RKO (cell line): ENCODE measurements at places on chromosomes 16 and 17.

DNA sequence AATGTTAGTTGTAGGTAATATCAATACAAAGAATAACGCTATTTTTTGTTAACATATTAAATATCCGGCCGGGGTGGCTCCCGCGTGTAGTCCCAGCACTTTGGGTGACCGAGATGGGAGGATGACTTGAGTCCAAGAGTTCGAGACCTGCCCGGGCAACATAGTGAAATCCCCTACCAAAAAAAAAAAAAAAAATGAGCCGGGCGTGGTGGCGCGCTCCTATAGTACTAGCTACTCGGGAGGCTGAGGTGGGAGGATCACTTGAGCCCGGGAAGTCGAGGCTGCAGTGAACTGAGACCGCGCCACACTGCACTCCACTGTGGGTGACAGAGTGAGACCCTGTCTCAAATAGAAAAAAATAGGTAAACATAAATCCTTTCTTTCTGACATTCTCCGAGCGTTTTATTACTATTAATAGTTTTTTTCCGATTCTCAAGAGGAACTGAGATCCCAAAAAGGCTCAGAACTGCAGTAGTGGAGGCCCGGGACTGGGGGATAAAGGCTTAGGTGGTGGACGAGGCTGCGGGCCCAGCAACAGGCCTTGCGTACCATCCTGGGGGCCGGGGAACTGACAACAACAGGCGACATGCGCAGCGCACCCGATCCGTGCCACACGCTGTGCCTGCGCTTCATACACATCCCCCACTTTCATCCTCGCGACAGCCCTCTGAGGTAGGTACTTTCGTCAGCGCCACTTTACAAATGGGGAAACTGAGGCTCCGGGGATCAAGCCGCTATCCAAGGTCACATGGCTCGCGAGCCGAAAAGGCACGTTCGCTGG, 919 bp downstream of the N4BP1 start:
- DNase-seq = peak; percentile 35

DNA sequence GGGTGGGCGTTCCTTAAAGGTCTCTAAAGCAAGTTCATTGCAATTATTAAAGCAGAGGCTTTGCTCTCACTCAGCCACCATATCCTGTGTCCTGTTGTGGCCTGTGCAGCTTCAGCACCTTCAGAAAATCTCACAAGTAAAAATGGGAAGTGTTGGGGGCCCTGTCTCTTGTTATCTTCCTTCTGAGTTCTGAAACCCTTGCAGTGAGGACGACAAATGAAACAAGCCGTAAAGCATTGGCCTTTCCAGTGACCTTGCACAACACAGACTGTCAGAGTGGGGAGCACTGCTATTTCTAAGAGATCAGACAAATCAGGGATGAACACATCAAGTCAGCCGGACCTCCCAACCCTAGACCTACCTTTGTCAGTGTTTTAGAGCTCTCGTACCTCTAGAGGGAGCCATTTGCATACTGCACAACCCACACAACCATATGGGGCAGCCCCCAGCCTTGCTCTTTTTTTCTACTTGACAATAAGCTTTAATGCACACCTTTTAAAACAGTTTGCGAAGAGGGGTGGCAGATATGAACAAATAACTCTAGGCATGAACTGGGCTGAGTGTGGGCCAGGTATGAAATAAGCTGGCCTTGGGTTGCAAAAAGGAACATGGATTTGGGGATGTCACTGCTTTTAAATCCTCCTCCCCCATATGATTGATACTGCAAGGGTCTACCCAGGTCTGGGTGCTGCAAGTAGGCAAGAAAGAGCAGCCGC, 89.8 kb downstream of the KATNIP start:
- DNase-seq = peak; percentile 39

DNA sequence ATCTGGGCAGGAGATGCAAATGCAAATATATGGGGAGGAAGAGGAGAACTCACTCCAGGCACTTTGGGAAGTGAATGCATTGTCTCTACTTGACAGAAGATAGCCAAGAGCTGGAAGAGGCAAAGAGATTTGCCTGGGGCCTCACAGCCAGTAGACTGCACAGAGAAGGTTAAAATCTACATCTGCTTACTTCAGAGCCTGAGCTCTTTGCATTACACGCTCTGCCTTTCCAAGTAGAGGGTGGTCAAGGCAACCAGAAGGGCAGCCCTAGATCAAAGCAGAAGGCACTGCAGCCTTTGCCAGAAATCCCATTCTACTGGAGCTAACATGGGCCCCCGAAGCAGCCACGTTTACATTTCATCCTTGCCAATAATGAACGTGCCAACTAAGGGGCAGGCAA, 407.2 kb upstream of the CCL2 start:
- DNase-seq = no peak

DNA sequence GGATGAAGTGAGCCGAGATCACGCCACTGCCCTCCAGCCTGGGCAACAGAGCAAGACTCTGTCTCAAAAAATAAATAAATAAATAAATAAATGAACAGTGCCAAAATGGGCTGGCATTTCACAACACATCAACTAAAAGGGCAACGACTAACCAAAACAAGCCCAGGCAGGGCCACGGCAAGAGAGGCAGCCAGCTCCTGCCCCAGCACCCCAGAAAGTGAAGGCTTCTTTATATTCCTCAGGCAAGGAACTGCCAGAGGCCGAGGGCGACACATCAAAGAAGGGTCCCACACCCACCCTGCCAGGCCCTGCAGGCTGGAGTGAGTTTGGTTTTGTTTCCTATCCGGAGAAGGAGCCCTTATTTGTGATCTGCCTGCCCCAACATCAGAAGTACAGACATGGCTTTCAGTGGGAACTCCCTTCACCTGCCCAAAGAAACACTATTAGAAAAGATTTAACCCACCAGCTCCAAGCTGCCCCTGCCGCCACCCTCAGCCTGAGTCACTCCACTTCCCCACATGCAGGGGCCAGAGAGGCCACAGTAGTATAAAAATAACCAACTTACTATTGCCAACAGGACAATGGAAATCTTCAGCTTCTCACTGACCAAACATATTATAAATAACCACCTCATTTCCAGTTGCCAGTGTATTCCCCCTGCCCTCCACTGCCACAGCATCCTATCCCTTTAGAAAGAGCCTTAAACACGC, 8.0 kb downstream of the FBXO31 start:
- DNase-seq = no peak

- peak; percentile 38 for DNase-seq
Observed at GRCh38 chr16:27918755-27919154, 144.8 kb downstream of the GSG1L start.

- no peak for DNase-seq
Observed at GRCh38 chr16:11534262-11534661, 52.5 kb downstream of the LITAF start.

GRCh38 chr17:61400066-61400716, 548 bp downstream of the TBX2 start:
- no peak for DNase-seq

DNA sequence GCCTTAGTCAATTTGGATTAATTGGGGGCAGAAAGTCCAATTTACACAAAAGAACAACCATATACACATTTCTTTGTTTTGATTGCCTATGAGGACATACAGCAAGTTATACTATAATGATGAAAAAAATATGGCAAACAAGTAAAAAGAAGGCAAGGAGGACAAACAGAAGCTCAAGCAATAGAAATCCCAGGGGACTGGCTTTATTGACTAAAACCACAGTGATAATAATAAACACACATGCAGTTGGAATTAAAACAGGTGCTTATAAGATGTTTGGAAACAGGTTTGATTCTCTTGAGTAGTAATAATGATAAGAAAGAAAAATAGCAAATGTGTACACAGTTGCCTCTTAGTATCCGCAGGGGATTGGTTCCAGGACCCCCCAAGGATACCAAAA, 176.4 kb downstream of the SHISA9 start:
- DNase-seq = no peak

GRCh38 chr17:36509272-36509985, 22.9 kb downstream of the ZNHIT3 start:
- no peak for DNase-seq

GRCh38 chr16:200388-200787, 20.1 kb downstream of the HBQ1 start:
- DNase-seq = peak; percentile 24

DNA sequence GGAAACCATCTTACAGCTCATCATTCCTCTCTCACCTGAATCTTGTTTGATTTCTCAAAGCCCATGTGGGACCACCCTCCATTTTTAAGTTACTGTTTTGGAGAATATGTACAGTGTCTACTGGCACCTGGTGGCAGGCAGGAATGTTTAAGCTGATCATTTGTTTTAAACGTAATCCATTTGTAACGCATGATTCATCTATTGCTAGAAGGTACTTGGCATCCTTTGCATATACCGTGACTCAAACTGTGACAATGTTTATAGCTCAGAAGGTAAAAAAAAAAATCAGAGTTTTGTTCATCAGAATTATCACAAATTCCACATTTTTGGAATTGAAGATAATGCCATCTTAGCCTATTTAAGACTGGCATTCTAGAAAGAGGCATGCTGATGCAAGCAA, 1007.5 kb upstream of the EEF2KMT start:
- DNase-seq = no peak

- no peak for DNase-seq
Observed at GRCh38 chr16:57192146-57192545, 6.0 kb downstream of the RSPRY1 start.

- no peak for DNase-seq
Observed at GRCh38 chr17:82050761-82051641, 610 bp downstream of the RFNG start.

GRCh38 chr17:77884967-77885641, 73.4 kb upstream of the TNRC6C start:
- DNase-seq = no peak

- no peak for DNase-seq
Observed at GRCh38 chr16:84548971-84549844, 44.7 kb upstream of the MEAK7 start.

DNA sequence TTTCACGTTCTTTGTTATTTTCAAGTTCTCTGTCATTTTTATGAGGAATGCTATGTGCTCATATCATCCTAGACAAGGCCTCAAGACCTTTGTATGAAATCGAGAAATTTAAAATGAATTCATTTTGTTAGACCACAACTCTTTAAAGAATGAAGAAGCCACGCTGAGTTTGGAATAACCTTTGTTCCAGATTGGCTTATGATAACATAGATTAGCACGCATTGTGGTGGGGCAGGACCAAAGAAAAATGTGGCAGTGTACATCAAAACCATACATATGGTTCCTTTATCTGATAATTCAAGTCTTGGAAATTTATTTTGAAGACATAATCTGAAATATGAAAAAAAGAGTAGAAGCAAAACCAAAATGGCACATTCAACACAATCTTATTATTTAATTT, 2.2 kb downstream of the HSD17B2 start:
- DNase-seq = no peak

DNA sequence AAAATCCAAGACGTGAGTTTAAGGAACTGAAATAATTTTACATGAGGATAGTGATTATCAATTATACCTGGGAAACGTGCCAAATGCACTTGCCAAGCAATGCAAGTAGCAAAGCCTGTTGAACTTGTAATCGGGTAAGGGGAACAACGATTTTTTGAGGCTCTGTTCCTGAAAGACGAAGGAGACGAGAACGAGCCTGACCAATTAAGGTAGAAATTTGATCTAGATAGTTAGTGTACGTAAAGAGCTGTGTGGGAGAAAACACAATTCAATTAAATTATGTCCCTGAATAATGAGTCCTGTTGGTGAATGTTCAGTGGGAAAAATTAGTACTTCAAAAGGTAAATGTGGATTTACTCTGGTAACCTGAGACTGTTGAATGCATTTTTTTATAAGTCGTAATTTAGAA, 17.7 kb upstream of the KCTD5 start:
- DNase-seq = no peak

DNA sequence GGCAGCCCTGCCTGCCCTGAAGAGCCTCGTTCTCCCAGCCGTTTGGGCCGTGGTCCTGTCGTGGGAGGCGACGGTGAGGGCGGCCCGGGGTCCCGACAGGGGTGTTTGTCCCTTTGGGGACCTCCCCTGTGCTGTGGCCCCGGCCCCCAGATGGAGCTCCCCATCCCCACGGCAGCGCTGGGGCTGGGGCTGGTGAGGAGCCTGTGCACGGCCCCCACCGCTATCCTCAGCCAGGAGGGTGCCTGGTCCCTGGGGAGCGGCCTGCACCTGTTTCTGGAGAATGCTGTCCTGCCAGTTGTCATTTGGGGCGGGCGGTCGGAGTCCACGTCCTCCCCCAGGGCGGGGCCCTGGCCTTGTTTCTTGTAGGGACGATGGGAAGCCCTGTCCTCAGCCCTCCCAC, 6.6 kb downstream of the CAPN15 start:
- no peak for DNase-seq

DNA sequence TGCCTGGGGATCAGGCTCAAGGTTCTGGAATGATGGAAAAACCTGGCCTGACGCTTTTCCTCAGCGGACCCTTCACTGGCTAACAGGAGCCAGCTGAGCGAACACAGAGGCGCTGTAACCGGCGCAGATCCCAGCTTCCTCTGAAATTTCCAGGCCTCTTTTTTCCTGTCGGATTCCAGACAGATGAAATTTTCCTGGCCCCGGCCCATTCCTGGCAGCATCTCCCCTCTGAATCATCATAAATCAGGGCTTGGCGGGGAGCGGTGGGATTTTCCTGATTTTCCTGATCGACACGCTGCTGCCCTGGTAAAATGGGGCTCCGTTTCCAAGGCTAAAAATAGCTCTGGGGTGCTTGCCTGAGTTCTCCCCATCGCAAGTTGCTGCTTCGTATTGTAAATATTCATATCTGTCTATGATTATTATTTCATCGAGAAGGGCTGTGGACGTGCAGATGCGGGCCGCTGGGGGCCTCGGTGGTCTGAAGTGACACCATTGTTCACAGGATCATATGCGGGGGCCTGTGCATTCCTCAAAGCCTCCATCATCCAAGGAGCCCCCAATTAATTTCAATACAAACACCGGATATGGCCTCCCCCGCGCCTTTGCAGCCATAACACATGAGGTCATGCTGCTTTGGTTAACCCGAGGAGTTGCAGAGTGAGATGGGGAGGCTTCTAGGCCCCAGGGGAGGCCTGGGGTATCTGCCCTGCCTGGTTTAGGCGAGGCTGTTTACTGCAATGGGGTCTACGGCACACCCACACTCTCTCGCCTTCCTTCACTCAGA, 45.8 kb upstream of the ETV4 start:
- DNase-seq = no peak

DNA sequence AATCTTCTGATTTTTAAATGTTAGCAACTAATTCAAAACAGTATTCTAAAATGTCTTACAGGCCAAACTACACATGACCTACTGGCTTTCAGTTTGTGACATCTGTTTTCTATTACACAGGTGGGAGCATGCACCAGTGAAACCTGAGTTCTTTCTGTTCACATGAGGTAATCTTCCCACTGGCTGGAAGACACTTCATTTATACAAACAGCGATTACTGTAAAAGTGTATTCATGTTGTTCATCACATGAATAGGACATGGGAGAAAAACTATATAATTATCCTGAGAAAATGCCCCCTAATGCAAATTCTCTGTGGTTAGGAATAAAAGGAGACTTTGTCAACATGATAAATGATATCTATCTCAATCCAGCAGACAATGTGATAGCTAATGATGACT, 11.1 kb upstream of the PIK3R5 start:
- DNase-seq = no peak
